NCI-H1417 treated with DMSO at 0.1 percent for 48 hours (cell line): ENCODE measurements at places on chromosomes 4 and X.

DNA sequence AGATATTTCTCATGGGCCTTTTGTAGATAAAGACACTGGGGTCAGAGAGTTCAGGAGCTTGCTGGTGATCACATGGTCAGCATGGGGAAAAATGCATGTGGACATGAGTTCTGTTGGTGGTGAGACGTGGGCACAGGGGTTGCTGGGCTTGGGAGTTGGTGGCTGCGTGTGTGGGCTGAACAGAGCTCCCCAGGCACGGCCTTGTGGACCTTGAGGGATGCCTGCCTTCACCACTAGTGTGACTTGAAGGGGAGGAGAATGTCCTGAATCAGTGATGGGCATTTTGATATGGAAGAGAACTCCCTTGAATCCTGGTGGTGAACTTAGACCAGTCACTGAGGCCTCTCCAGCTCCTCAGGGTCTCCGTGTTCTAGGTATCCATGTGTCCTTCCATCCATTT lies 8.9 kb downstream of the CD99 start:
- no peak for DNase-seq

DNA sequence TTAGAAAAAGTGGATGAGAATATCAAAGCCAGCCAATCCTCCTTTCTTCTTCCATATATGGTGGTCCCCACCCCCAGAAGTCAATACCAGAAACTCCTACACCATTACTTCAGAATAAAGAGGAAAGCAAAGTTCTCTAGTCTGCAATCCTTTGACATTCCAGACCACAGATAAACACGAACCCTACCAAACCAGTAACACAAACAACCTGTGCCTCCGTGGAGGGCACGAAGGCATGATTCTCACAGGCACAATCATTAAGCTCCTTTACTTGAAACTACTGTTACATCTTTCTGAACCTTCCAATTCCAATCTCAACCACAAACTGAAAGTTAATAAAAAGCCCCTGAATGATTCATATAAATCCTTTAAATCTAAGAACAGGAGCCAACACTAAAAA lies 16.3 kb downstream of the MAML3 start:
- no peak for DNase-seq

GRCh38 chr4:115454228-115454627 lies 340.8 kb upstream of the NDST4 start:
- DNase-seq, result no peak

DNA sequence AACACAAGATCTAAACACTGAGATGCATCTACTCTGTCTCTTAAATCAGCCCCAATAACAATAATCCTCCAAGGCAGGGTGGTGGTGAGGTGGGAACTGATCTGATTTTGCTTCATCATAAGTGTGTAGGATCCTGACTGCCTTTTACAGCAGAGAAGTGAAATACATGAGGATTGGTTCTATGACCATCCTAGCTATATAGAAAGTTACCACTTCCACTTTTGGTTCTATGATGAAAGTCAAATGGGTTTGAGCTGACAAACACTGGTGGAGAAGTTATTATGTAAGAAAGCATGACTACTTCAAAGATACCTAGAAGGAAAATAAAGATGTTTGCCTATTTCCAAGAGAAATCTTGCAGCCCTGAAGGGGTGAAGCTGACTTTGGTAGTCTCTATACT lies 181.6 kb downstream of the NKX6-1 start:
- DNase-seq, result no peak

DNA sequence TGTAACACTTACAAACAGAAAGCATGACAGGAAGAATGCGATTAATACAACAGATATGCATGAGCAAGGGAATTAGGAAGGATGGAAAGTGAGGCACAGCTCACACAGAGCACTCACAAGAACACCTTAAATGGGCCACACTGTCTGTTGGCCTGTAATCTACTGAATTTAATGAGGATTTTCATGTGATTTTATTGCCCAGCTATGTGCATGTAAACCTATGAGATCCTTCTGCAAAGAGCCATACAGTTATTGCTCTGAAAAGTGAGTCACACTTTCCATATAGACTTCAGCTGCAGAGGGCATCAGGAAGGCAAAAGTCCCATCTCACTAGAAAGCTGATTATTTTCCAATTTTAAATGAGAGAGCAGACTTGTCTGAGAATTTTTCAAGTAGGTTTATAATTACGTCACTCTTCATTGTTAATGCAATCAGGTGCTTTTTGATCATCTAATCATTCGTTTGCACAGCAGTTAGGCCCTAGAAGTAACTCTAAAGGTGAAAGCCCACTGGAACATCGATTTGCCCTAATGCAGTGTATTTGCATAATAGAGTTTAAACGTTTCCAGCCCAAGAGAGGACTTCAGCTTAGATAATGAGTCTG lies 832.7 kb upstream of the INTU start:
- no peak for DNase-seq

DNA sequence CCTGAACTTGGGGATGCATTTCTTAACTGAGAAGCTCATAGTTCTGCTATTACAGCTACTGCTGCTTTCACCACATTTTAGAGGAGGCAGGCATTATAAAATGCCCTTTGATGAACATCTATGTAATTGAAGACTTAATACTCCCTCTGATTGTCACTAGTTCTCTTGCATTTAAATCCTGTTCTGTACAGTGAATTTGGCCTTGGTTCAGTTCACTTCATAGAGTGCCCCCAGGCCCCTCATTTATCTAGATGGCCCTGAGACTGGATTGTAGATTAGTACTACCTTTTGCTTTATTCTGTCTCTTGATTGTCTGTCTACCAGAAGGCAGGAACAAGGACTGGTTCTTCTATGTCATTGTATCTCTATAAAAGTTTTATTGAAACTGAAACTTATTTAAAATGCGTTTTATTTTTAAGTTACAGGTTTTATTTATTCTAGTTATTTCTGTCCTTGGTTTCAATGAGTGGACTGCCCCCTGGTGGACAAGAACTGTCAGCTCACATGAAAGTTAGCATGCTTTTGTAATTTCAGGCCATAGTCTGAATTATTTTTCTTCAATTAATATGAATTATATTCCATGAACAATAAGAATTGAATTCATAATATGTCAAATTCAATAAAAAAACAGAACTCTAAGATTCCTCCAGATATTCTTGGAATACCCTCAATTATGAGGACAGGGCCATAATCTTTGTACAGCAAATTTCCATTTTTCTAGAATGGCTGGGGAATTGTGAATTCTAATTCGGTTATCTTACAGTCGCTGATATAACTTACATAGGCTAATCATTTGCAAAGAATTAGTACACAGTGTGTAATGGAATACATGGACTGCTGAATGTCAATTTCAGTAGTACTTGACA lies 47.2 kb upstream of the TMEM33 start:
- no peak for DNase-seq

GRCh38 chr4:69859140-69859685 lies 732 bp downstream of the SULT1E1 start:
- no peak for DNase-seq

GRCh38 chr4:151599863-151600262 lies 160.9 kb downstream of the GATB start:
- no peak for DNase-seq

GRCh38 chr4:184782731-184783373 lies 42.9 kb downstream of the ACSL1 start:
- DNase-seq, result no peak

DNA sequence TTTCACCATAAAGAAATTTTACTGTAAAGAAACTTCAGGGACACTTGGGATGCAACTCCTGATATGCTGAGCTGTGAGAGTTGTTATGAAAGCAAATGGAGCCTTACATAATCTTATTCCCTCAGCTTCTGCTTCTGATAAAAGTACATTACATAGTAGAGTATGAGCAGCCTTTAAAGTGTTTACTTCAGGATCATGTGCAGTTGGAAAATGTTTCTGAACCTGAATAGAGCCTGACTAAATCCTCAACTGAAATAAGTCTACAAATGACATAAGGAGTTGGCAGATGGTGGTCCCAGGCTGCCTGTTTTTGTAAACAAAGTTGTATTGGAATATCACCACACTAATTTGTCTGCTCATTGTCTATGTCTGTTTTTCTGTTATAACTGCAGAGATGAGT lies 19.3 kb downstream of the RASSF6 start:
- DNase-seq, result no peak

DNA sequence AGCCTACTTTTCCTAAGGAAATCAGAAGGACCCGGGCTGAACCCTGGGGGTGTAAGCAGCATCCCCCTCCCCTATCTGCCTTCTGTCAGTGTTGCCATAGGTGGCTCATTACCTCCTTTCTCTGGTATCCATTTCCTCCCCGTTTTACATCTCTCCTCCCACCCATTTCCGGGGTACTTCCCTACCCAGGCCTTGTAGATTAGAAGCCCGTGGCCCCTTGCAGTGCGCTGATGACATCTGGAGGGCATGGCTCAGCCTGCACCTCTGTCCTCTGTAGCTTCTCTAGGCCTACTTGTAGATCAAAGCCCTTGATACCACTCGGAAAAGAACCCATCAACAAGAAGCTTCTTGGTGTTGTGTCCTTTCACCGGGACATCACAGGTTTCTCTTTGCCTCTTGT lies 71.8 kb downstream of the NBDY start:
- DNase-seq, result no peak

GRCh38 chr4:127667772-127668171 lies 35.0 kb downstream of the INTU start:
- no peak for DNase-seq

GRCh38 chrX:70675284-70675683 lies 230.6 kb downstream of the DLG3 start:
- no peak for DNase-seq

DNA sequence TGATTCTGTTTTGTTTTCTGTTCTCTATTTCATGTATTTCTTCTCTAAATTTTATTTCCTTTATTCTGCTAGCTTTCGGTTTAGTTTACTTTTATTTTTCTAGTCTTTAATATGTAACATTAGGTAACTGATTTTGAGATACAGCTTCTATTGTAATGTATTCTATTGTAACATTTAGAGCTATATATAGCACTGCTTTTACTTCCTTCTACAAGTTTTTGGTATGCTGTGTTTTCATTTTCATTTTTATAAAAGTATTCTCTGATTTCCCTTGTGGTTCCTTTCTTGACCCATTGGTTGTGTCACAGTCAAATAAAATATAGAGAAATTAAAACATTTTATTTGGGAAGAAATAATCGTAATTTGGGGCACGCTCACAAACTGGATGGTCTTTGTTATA lies 13.9 kb upstream of the CT47A1 start:
- DNase-seq, result no peak

GRCh38 chrX:30653415-30654131 lies at the start of gene GK:
TSS of gene GK (plus strand) at chrX:30653423. CDS start at chrX:30653538, 115 bp downstream.
- no peak for DNase-seq

DNA sequence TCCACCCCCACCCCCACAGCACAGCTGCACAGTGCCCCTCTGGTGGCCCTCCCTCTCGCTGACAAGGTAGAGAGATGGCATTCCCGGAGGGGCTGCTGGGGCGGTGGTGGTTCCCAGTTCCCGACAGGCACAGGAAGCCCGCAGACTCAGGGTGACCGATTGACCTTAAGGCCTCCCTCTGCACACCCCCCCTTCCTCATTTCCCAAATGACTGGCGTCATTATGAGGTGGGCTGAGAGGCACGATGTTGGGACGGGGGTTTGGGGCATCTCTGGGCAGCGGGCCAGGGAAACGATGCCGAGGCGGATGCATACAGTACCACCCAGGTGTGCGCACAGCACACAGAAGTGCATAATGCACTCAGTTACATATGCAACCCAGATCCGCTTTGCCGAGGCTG lies 3.5 kb upstream of the TIMP1 start:
- no peak for DNase-seq

DNA sequence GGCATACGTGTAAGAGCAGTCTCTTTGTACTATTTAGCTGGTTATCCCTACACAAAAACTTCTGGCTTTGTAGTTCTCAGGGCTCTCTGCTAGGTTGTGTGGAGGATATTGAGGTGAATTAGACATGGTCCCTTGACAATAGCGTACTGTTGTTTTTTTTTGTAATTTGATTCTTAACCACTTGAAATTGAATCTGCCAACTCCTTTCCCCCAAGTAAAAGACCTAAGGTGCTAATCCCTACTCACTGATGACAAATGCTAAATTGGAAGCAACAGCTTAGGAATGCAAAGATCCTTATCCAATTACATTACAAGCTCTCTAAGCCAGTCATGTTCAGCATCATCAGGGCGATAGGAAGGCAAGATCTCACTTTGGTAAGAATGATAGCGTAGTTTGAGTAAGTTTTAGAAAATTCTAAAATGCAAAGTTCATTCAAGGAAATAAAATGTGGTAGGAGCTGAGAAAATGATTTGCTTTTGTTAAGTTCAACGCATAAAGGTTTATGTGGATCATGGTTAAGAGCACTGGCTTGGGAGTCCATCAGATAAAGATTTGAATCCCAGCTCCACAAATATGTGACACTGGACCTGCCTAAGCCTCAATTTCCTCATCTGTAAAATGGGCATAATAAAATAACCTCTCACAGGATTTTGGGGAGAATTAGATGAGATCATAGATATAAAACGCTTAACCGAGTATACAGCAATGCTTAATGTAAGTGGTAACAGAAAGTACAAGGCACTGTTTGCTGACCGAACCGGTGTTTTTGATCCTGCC lies 39.3 kb downstream of the DOCK11 start:
- no peak for DNase-seq

DNA sequence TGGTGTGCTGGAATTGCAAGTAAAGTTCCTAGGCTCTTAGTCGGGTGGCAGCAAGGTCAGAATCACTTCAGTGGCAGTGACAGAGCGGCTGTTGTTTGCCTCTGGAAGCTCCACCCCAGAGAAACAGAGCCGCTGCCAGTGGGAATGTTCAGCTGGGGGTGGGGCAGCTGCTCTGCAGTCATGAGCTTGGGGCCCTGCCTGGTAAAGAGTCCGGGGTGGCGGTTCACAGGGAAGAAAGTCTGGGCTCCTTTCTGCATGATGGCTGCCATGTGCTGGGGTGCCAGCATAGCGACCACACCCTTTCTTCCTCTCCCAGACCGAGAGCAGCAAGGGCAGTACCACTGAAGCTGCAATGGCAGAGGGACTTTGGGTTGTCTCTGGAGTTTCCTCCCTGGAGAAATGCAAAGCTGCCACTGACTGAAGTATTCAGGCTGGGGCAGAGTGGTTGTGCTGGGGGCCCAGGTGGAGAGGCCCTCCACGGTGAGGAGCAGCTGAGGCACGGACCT lies 108.8 kb upstream of the CENPE start:
- no peak for DNase-seq
